Activated T-helper 1 cell treated with anti-CD3 and anti-CD28 coated beads, Interleukin-2, amount 50 U/mL, for 16 hours (primary cell): ENCODE measurements at places on chromosomes 5 and 9.

GRCh38 chr5:109297900-109298299, 111.9 kb downstream of the PJA2 start:
- DNase-seq = no peak

DNA sequence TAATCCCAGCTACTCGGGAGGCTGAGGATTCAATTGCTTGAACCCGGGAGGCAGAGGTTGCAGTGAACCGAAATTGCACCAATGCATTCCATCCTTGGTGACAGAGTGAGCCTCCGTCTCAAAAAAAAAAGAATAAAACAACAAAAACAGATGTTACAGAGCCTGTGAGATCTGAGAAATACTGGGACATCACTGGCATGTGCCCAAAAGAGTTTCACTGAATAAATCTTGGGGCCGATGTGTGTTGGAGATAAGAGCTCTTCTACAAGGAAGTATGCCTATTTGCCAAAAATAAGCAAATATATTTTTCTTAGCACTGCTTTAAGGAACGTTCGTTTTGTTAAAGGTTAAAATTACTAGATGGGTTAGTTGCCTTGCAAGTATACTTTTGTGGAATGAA, 55.1 kb downstream of the KIAA1958 start:
- no peak for DNase-seq

GRCh38 chr5:126483156-126483555, 59.9 kb downstream of the GRAMD2B start:
- DNase-seq = no peak

DNA sequence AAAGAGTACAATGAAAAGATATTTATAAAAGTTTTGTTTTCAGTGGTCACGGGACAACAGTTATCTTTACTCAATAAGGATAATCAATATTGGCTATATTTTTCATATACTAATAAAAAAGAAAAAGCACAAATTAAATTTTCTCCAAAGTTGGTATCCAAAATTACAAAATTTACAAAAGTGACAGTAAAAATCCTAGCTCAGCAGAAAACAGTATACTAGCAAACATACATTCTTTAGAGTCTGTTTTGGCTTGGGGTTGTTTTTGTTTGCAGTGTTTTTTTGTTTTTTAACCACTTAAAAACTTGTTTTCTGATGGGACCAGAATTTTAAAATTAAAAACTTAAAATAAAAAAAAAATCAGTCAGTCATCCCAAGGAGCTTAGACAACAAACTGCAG, 183.2 kb downstream of the DENND1A start:
- DNase-seq = no peak

DNA sequence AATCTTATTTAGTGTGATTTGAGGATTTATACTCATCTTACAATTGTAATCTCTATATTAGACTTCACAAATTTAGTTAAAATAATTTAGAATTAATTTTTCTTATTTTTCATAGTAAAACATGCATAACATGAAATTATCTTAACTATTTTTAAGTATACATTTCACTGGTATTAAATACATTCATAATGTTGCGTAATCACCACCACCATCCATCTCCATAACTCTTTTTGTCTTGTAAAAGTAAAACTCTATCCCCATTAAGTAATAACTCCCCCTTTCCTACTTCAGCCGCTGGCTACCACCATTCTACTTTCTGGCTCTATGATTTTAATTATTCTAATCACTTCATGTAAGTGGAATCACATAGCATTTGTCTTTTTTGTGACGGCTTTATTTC, 193.4 kb downstream of the SH3GL2 start:
- DNase-seq = no peak

DNA sequence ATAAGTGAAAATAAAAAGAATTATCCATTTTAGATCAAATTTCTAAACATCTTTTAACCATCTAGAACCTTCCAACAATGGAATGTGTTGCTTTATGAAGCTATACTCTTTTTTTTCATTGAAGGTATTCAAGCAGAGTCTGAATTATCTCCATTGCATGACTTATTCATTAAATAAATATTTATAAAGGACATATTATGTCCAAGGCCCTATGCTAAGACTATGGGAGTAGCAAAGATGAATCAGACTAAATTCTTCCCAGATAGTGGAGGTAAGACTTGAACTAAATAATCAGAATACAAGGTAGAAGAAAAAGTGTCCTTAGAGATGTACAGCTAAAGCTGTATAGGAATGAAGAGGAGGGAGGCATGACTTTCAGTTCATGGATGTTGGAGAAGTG, 215.5 kb upstream of the RGMB start:
- DNase-seq = no peak

- no peak for DNase-seq
These were observed 19.8 kb upstream of the HEXB start for GRCh38 chr5:74665273-74665672.

DNA sequence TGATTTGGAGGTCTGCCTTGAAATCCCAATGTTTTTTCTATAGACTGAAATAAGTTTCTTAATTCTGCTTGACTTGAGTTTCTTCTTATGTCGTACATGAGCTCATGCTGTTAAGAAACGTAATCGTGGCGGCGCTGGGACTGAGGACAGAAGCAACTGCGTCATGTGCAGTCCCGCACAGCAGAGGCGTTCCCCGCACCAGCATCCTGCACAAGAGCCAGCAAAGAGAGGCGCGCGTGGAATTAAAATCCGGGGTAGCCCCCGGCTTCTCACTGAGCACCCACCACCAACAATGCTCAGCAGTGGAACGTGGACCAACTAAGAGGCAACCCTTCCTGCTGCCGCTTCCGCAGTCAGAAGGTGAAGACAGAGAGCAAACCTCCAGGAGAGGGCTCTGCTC, 496.2 kb upstream of the ADAMTS16 start:
- DNase-seq = no peak
